ENCODE measurements at places on chromosomes 2 and 18. TPM values are rescaled to one million over a fixed set of nuclear protein-coding genes. Genes with fewer than 3 reads are reported as not detected.

DNA sequence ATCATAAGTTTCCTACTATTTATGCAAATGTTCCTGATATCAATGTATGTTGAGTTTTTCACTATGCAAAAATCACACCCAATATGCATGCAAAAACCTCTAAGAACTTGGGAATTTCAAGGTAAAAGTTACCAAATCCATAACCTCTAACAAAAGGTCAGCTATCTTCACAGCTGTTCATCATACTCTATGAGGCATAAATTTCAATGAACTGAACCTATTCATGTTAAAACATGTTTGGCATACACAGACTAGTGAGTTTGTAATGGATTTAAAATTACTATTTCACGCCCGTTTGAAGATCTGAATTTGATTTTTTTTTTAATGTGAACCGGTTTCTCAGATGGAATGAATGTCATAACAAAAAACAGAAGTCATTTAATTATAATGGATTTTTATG lies 100.2 kb downstream of the ATAD2B start:
- DNase-seq, result no peak

DNA sequence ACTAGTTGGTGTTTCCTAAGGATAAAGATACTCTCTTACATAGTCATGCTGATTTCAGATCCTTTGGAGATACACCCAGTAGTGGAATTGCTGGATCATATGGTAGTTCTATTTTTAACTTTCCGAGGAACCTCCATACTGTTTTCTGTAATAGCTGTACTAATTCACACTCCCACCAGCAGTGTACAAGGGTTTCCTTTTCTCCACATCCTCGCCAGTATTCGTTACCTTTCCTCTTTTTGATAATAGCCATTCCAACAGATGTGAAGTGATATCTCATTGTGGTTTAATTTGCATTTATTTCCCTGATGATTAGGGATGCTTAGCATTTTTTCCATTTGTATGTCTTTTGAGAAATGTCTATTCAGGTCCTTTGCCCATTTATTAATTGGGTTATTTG lies 34.0 kb downstream of the ACTR2 start:
- no peak for DNase-seq

- peak; percentile 63 for DNase-seq
These were observed 8.4 kb downstream of the TMEM247 start for GRCh38 chr2:46487667-46488335.

DNA sequence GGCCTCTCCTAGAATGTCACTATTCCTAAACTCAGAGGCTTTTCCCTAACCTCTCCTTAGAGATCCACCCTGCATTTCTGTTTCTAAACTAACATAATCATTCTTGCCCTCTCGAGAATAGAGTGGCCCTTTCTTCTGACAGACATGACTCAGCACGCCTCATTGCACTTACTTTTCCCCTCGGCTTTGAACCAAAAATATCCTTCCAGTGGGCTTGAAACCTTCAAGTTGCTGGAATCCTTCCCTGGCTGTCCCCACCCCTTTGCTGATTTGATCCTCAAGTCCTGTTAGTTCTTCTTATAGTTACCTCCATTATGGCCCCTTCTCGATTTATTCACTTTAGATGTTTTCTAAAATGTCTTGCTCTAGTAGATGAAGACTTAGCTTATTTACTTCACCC lies 158.0 kb downstream of the LTBP1 start:
- no peak for DNase-seq

GRCh38 chr2:53103679-53104078 lies 663.9 kb upstream of the CHAC2 start:
- DNase-seq, result no peak

The PCARE gene
- polyA plus RNA-seq, result not detected

GRCh38 chr2:133836691-133837345 lies 268.6 kb upstream of the NCKAP5 start:
- DNase-seq, result no peak

- DNase-seq, result no peak
These were observed 47.8 kb downstream of the MEX3C start for GRCh38 chr18:51149670-51150069.

The MERTK gene
- 0.11 TPM for polyA plus RNA-seq

GRCh38 chr2:72968286-72968685 lies 51.0 kb downstream of the EMX1 start:
- no peak for DNase-seq

- DNase-seq, result no peak
These were observed 211.2 kb downstream of the SMAD2 start for GRCh38 chr18:47719096-47719780.

- no peak for DNase-seq
These were observed 91.6 kb downstream of the RHOB start for GRCh38 chr2:20538308-20539132.

DNA sequence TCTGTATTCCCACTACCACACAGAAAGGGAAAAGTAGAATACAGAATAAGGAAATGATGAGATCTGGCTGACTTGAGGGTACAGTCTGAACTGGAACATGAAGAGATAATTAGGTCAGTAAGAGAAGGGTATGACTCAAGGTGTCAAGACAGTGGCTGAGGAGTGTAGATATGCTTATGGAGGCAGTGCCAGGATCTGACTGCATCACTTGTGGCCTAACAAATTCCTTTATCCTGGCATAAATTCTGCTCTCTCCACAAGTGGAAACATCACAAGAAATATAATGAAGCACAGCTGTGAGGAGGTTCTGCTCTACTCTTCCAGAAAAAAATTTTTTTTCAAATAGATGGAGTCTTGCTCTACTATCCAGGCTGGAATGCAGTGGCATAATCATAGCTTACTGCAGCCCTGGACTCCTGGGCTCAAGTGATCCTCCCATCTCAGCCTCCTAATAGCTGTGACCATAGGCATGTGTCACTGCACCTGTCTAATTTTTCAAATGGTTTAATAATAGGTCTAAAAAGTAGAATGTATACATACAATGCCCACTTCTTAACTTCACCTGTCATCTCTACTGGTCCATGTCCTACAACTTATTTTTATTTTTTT lies 85.3 kb downstream of the C2orf74 start:
- DNase-seq, result peak; percentile 56

- no peak for DNase-seq
These were observed 1.1 kb downstream of the ZNF513 start for GRCh38 chr2:27379383-27379835.

- DNase-seq, result no peak
These were observed 2.2 kb downstream of the TBR1 start for GRCh38 chr2:161418275-161418714.

- no peak for DNase-seq
These were observed 463.2 kb downstream of the CDH2 start for GRCh38 chr18:27713738-27714095.

The FAM98A gene
- polyA plus RNA-seq, result 135 TPM

The UGT1A1 gene
- polyA plus RNA-seq, result not detected

- DNase-seq, result no peak
These were observed 9.8 kb upstream of the SCYGR1 start for GRCh38 chr2:227397562-227397961.

DNA sequence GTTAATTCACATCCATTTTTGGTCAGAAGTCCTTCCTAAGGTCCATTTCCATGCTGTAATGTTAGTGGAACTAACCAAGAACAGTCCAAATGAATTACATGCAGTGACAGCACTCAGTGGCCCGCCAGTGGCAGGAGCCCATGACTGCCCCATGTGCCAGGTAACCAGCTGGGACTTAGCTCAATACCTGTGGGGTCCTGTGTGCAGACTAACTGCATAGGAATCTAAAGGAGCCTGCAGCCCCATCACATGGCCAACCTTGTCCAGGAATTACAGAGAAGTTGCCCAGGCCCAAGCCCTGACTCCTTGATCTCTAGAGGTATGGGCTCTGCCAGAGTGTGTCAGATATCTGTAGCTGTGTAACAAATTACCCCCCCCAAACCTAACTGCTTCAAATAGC lies 35.4 kb upstream of the GPR17 start:
- DNase-seq, result no peak

The CCBE1 gene
- 51.2 TPM for polyA plus RNA-seq

The SH3RF3 gene
- 3.6 TPM for polyA plus RNA-seq

The ITPRIPL1 gene
- polyA plus RNA-seq, result 0.59 TPM

The FKBP7 gene
- 32.4 TPM for polyA plus RNA-seq

DNA sequence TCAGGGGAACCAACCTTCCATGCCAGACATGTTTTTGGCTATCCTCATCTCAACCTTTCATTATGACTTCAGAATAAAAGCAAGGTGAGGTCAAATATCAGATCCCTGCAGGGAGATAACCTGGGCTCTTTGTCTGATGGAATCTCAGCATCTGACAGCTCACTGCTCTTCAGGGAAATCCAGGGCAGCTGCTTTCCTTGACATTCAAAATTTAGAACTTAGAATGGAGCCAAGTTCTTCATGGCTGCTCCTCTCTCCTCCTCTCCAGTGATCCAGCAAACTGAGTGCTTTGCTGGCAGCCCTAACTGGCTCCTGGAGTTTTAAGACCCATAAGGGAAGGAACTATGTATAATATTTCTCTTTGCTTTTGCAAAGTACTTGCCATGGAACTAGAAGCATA lies 716.3 kb downstream of the TSN start:
- DNase-seq, result no peak

The SCYGR4 gene
- polyA plus RNA-seq, result not detected

The RASGRP3 gene
- 1.7 TPM for polyA plus RNA-seq

The HSPD1 gene
- 85.5 TPM for polyA plus RNA-seq

GRCh38 chr2:23791030-23791429 lies 135.9 kb downstream of the ATAD2B start:
- peak; percentile 54 for DNase-seq

GRCh38 chr2:124959581-124959980 lies 934.5 kb downstream of the CNTNAP5 start:
- no peak for DNase-seq

The PDE1A gene
- polyA plus RNA-seq, result 1.0 TPM
